ENCODE measurements at places on chromosomes 5 and 9.

- no peak for DNase-seq
These were observed 234.7 kb downstream of the SLF1 start for GRCh38 chr5:94853120-94853519.

DNA sequence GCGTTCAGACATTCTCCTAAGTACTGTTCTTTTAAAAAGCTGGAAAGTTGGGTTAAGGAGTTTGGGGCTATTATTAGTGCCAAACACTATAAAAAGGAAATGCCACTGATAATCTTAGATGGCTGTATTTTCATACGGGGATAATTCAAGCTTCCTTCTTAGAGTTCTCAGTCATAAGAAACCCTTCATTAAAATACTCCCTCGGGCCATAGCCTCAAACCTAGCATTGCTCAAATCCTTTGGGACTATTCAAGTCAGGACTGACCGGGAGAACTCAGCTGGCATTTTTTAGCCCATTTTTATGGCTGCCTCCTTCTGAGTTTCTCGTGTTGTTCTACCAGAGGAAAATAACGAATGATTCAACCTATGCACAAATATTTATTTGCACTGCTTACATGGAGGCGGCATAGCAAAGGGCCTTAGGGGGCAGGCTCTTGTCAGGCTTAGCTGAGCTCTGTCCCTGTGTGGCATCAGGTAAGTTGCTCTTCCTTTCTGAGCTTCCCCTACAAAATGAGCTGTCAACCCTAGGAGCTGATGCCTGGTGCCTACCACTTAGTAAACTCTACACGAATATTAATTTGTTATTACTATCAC lies 33.5 kb upstream of the ADAM19 start:
- DNase-seq, result no peak

DNA sequence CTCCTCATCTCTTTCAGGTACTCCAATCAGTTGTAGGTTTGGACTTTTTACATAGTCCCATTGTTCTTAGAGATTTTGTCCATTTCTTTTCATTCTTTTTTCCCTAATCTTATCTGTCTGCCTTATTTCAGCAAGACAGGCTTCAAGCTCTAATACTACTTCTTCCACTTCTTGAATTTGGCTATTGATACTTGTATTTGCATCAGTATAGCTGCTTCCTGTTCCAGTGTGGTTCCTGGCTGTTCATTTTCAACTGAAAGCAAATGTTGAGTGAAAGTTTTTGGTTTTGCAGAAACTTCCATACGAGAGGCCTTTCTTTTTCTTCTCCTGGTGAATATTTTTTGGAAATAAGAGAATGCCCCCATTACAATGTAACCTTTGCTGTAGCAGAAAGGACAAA lies 12.0 kb upstream of the IFNA1 start:
- DNase-seq, result no peak

- peak; percentile 64 for DNase-seq
These were observed 9.6 kb upstream of the UBTD2 start for GRCh38 chr5:172293054-172293744.

GRCh38 chr9:124239249-124240073 lies 18.3 kb upstream of the NEK6 start:
- peak; percentile 65 for DNase-seq

DNA sequence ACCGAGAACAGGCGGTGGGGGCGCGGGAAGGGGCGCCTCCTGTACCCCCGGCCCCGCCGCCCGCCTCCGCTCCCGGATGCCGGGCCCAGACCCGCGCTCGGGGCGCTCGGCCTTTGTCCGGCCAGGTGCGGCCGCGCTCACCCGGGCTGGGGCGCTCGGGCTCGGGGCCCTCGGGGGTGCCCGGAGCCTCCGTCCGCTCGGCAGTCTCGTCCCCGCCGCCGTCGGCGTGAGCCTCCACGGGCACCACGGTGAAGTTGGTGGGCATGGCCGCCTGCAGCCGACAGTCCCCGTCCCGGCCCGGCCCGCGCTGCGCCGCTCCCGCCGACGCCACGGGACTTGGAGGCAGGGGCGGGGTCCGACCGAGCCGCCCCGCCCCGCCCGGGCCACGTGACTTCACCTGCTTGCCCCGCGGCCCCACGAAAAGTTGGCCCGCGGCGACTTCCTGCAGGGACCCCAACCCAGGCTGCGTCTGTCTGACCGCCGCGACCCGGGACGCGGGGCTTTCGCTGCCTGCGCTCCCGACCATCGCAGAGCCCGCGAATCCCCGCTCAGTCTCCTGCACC lies at the start of gene SLC12A7:
TSS of gene SLC12A7 (minus strand) at position 337 of the 563 bp plus-strand sequence. CDS start at position 265, 72 bp downstream.
- DNase-seq, result no peak

- DNase-seq, result no peak
These were observed 125.9 kb downstream of the CEP120 start for GRCh38 chr5:123297198-123297831.

DNA sequence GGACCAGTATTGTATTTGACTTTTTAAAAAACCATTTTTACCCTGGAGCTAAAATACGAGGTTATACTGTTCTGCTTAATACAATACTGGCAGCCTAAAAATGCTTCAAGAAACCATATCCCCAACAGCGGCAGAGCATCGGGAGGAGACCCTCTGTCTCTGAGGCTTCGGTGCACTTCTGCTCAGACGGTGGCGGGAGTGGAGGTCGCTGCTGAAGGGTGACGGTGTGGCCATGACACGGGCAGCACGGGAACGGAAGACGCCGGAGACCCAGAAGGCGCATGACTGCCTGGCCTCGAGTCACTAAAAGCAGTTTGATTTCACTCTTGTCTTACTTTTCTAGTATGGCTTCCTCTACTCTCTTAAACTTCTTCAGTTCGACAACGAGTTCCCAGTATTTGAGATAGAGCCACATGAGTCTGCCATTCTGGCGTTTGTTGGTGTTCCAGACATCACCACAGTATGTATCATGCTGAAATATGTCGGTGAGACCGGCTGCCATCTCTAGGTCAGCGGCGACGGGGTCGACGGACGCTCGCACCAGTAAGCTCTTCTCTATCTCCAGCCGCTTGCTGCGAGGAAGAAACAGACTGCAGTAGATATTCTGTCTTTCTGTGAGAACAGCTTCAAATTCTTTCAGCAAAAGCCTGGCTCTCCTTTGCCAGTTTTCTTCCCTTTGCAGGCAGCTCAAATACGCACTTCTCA lies 12.8 kb downstream of the CCDC127 start:
- DNase-seq, result no peak

GRCh38 chr9:20640331-20641187 lies 18.3 kb upstream of the MLLT3 start:
- DNase-seq, result no peak

DNA sequence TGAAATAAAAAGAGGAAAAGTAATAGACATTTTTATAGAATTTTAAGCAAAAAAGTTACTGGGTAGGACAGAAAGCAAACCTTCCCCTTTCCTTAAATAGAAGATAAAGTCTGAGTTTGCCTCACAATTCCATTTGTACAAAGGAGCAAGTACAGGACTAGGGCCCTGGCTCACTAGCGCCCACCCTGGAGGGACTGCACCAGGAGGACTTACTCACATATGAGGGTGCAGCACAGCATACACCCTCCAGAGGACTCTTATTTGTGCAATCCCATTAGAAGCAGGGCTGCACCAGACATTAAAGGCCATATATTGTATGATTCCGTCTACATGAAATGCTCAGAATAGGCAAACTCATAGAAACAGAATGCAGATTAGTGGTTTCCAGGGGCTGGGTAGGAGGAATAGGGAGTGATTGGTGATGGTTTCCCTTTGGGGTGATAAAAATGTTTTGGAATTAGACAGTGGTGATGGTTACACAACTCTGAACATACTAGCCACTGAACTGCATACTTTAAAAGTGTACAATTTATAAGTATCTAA lies 4.5 kb downstream of the REEP5 start:
- no peak for DNase-seq

- no peak for DNase-seq
These were observed 85.5 kb upstream of the PITX1 start for GRCh38 chr5:135119481-135119880.

GRCh38 chr5:74616236-74617146 lies 24.0 kb downstream of the ENC1 start:
- DNase-seq, result no peak

DNA sequence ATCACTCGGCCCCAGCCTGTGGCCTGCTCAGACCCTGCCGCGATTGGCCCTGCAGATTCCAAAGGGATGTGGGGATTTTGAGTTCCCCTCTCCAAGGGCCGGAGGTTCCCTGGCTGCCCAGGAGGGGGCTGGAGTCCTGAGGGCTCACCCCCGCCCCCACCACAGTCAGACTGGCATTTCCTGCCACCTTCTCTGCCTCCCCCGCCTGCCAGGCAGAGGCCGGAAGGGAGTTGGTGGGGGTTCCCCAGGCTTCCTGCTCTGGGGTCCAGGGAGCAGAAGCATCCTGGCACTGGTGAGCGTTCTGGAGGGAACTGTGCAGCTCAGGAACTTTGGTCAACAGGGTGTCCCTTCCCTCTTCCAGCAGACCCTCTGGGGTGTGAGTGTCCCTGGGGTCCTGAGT lies 70.6 kb downstream of the RXRA start:
- DNase-seq, result peak; percentile 83

DNA sequence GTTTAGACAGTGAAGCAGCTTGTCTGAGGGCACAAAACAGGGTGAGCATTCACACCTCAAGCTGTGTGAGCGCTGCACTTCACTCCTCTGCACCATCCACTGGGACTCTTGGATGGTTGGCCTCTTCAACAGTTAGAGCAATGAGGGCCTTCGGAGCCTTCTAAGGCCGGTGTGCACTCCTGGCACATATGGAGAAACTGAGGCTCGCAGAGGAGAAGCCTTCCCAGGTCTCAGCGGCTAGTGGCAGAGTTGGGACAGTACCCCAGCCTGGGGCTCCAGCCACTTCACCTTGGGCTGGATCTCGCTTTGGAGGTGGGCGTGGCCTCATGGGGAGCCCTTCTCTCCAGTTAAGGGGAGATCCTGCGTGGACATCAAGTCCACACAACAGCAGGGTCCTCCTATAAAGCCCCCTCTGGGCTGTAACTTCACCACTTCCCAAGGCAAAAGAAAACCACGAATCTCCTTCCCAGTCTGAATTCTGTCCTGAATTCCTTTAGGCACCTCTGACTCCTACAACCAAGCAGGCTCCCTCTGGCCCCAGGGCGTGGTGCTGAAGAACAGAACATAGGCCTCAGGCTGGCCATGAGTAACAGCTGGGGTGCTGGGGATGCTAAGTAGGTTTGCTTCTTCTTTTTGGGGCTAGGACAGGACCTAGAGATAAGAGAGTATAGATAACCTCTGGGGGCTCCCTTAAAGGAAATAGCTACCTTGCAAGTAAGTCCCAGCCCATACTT lies 30.5 kb upstream of the CSF1R start:
- no peak for DNase-seq

GRCh38 chr5:72179028-72179815 lies 71.9 kb downstream of the MAP1B start:
- no peak for DNase-seq

DNA sequence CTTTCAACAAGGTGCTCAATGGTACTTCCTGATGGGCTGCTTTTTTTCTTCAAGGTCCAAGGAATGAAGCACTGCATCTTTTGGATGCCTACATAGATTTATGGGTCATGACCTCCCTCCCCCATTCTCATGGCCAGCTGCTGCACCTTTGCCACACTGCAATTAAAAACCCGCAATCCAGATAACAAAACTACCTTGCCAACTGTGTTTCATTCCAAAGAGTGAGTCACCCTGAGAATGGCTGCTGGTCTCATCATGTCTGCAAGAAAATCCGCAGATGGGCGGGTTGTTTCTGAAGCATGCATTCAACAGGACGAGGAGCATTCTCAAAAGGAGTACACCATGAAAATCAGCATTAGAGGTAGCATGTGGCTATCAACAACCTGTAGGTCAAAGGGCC lies 139.8 kb downstream of the ELAVL2 start:
- DNase-seq, result no peak

GRCh38 chr9:214648-215493 lies at the start of gene DOCK8:
DOCK8 (plus strand) TSS chr9:214865; CDS start chr9:214977, 112 bp downstream.
- peak; percentile 86 for DNase-seq

- DNase-seq, result no peak
These were observed 65.5 kb upstream of the GLRX start for GRCh38 chr5:95887977-95888376.

GRCh38 chr9:110027671-110028081 lies 180.3 kb downstream of the C9orf152 start:
- no peak for DNase-seq

Measured in natural killer cell treated with Interleukin-12 subunit alpha and Interleukin-12 subunit beta and Interleukin-15 and Interleukin-18, amount 100 ng/mL, for 72 hours (primary cell).